ENCODE measurements at places on chromosomes 6 and 20. TPM values are rescaled to one million over a fixed set of nuclear protein-coding genes. Genes with fewer than 3 reads are reported as not detected.
A peak's percentile ranks its signal among the peaks of the same experiment; 100 is the strongest.

DNA sequence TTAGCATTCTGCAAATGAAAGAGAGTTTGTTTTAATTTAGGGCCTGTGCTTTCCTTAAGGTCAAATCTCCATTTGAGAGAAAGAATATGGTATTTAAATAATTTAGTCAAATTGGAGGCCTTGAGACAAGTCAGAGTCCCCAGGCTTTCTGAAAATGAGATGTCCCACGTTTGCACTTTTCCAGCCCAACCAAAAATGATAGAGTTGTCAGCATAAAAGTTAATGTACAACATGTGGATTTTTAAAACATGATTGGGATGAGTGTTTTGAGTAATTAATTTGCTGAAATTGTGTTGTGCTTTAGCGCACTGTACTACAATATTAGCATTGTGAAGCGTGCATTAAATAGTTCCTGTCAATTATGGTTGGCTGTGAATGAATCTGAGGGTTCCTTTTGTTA is 10.0 kb downstream of the CD83 start:
- no peak for DNase-seq

DNA sequence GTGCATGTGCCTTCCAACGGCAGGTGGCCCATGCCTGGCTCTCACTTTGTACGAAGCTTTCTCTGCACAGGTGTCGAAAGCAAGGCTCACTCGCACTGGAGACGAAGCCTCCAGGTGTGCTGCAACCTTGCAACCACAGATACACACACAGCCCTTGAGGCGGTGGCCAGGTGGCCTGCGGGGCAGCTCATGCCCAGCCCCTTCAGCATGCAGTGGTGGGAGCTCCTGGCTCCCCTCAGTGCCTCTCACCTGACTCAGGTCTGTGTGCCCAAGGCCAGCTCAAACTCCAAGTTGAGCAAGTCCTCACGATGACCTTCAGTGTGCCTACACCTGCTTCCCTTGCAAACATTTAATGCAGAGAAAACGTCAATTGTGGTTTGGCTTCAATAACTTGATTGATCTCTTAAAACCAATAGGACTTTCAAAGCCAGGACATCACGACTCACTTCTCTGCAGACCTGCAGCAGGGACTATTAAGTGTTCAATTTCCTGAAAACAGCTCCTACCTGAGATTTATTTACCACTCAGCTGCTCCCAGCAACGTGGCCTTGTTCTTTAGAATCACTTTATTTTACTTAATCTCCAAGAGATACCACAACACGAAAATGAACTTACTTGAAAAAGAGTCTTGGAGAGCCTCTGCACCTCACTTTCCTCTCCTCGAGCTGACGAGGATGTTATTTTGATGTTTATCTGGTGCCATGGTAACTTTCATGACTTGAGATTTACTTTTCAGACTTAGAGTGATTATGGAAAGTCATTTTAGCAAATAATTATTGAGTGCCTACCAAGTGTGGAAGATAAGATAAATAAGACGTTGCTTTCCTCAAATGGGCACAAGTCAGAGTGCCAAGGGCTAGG is 86.3 kb downstream of the SLC22A23 start:
- DNase-seq: peak; percentile 81

- DNase-seq: peak; percentile 5
These were observed 105.3 kb upstream of the TAB2 start for GRCh38 chr6:149212206-149212605.

DNA sequence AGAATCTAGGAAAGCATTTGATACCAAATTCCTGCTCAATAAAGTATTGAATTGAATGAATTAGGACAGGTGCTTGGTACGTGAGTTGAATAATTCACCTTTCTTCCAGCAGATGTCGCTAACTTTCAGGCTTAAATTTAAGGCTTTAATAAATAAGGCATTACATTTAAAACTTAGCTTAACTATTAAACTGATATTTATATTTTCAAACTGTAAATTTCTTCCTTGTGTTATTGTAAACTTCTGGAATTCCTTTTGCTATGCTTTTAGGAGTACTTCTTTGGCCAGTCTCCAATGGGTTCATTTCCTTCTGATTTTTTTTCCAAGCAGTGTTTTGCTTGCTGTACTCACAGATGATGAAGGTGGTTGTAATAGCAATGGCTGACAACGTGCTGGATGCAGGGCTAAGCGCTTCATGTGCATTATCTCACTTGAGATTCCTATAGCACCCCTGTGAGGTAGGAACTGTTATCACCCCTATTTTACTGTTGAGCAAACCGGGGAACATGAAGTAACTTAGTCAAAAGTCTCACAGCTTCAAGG is 71.3 kb upstream of the SLC2A12 start:
- DNase-seq: peak; percentile 60

The MYLK4 gene
- 0.37 TPM for polyA plus RNA-seq

The TEAD3 gene
- 13.4 TPM for polyA plus RNA-seq

DNA sequence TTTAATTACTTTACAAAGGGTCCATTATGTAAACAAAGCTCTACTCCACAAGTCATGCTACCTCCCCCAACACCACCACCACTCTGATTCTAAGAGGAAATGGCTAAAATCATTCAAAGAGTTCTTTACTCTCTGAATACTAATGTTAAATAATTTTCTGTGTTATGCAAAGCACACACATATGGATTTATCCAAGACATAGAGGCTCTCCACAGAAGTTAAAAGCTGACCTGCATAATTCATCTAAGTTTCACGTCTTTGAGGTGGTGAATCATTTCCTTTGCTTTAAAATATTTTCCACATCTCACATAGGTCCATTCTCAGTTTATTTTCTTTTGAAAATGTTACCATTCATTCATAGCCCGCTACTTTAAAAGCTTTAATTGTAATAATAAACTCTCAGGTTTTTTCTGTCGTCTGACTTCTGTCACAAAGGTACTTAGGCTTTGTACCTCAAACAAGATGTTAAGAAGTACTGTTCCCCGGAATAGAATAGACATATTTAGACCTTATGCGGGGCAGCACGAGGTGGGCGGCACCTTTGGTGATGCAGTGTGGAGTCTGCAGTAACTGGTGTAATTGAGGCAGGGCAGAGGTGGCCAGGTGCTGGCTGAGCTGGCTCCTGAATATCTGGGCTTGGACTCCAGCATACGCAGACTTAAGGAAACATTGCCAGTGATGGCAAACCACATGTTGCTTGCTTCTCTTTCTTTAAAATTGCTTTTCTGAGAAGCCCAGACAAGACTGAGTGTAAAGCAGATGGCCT is 55.8 kb downstream of the KIF6 start:
- DNase-seq: no peak

DNA sequence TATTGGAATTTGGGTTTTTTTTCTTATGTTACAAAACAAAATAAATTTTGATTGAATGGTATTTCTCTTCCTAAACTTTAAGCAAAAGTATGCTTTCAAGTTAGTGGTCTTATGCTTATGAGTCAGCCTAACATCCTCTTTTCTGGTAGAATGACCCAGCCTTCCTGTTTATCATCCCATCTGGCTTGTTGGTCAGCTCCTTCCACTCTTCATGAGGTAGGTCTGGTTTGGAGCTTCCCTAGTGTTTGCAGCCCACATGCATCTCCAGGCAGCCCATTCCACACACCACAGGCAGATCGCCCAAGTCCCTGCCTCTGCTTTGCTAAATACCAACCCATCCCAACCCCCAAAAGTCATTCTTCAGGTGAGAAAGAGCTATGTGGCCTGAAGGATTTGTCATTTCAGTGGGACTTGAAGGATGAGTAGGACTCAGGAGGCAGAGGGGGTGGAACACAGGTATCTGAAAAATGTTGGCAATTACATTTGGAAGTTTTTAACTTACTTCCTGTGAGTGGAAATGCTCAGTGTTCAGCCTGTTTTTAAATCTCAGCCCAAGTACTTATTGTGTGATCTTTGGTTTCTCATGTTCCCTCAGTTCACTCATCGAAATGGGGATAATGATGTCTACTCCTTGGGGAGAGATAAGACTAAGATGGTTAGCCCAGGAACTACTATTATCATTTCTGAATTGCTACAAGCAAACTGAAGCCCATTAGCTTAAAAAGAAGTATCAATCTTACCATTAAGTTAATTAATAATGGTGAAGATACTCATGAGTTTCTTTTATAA is 294.0 kb downstream of the ADGB start:
- DNase-seq: no peak

The MDFI gene
- polyA plus RNA-seq: 7.1 TPM

The RIN2 gene
- polyA plus RNA-seq: 18.7 TPM

DNA sequence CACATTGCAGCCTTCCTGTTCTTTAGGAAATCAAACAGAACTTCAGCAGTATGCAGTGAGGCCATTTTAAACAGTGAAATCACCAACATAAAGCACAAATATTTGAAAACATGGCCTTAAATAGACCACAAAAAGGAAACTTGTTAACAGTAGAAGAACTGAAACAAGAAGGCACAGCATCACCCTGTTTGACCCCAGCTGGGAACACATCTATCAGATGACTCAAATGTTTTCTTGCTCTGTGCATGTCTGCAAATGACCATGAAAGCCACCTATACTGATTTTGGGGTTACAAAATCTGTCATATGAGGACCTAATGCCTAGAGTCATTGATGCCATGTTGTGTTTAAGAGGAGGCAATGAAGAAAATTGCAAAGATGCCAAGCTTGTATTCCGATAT is 123.8 kb upstream of the ADGRF1 start:
- DNase-seq: no peak

DNA sequence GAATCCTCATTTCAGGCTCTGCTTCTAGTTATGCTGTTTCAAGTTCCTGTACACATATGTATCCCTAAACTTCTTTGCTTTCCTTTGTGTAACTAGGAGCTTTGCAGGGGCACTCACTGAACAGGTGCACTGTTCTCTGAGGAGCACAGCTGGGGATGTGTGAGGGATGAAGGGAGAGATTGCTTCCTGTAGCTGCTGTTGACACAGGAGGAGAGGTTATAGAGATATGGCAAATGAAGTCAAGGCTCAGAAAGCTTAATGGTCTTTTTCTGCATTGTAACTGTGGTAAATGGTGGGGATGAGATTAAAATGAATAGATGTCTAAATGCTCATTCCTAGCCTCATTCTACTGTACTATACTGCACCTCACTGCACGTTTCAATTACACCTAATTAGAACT is 454.3 kb downstream of the BTBD3 start:
- no peak for DNase-seq

DNA sequence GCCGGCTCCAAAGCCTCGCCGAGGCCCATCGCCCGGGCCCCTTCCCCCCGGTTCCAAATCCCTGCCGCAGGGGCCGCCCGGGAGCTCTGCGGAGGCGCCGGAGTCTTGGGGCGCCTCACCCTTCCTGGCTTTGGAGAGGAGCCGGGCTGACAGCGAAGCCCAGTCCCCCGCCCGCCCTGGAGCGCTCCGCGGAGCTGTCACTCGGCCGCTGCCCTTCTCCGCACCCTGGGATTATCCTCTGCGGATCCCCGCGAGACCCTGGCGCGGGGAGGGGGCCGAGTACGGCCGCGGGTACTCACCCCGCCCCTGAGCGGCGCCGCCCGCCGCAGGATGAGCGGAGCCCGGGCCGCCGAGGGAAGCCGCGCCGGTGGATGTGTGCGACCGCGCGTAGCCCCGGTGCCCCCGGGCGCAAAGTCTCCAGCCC is 343 bp downstream of the SNAP91 start:
- no peak for DNase-seq

GRCh38 chr20:41670631-41671030 is 52.5 kb upstream of the CHD6 start:
- no peak for DNase-seq

The NKAPL gene
- polyA plus RNA-seq: 0.81 TPM

DNA sequence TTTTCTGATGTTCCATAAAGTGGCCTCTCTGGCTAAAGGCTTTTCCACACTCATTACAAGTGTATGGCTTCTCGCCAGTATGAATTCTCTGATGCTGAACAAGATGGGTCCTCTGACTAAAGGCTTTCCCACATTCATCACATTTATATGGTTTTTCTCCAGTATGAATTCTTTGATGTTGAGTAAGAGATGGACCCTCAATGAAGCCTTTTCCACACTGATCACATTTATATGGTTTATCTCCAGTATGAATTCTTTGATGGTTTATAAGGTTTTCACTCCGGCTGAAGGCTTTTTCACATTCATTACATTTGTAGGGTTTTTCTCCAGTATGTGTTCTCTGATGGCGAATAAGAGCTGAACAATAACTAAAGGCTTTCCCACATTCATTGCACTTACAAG is 20.4 kb downstream of the ZNF184 start:
- DNase-seq: no peak

- no peak for DNase-seq
These were observed 20.1 kb upstream of the COL10A1 start for GRCh38 chr6:116145803-116146675.

The CYP24A1 gene
- 0.07 TPM for polyA plus RNA-seq

DNA sequence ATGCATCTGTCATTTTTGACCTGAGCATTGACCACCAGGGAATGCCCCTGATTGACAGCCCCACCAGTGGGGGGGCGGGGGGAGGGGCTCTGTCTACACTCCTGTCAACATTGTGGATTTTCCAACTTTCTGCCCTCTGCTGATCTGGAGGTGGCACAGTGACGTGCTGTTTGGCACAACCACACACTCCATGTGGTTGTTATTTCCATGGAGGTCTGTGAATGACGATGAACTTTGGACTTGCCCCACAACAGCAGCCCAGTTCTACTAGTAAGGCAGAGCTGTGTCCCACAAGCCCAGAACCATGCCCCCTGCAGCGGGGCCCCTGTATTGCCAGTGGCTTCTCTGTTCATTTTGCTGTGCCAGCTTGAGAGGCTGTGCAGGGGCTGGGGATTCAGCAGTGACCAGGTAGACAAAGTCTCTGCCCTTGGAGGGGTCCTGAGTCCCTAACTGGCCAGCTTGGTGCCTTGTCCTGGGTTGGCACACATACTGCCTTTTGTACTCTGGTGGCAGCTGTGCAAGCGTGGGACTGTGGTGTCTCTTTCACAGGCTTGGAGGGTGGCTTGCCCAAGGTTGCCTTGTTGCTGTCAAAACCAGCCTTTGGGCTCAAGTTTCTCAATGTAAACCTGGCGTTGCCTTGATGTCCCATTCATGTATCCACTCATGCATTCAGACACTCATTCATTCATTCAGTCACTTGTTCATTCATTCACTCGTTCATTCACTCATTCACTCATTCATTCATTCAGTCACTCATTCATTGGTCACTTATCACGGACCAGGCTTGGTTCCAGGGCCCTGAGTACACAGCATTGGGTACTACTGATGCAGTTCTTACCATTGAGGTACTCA is 108.5 kb downstream of the SYCP2 start:
- DNase-seq: no peak

GRCh38 chr6:149680503-149680902 is 32.0 kb upstream of the KATNA1 start:
- no peak for DNase-seq

- no peak for DNase-seq
These were observed 74.5 kb downstream of the GFOD1 start for GRCh38 chr6:13412639-13413465.

DNA sequence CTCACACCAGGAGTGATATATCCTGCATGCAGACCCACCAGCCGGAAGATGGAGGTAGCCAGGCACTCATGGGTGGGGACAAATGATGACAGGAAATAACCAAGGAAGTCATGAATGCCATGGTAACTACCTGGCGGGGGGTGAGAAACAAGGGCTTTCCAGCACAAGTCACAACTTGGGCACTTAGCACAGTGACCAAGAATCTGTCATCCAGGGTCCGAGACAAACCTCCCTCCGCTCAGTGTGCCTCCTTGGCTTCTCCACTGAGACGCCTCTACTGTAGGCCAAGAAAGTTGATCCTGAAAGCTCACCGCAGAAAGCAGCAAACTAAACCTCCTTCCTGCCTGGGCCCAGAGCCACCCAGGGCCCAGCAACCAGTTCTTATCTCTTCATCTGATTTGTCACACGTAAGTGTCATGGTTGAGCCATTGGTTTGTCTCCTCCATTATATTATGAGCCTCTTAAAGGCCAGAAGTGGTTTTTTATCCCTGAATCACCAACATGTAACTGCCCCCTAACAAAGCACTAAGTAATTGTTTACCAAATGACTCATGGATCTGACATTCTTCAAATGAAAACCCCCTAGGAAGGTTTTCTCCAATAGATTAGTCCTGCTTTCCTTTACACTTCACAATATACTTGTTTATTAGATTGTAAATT is 84.3 kb upstream of the TAB2 start:
- DNase-seq: no peak
